ENCODE measurements at places on chromosomes 16 and 17. TPM values are rescaled to one million over a fixed set of nuclear protein-coding genes. Genes with fewer than 3 reads are reported as not detected.
A peak's percentile ranks its signal among the peaks of the same experiment; 100 is the strongest.

DNA sequence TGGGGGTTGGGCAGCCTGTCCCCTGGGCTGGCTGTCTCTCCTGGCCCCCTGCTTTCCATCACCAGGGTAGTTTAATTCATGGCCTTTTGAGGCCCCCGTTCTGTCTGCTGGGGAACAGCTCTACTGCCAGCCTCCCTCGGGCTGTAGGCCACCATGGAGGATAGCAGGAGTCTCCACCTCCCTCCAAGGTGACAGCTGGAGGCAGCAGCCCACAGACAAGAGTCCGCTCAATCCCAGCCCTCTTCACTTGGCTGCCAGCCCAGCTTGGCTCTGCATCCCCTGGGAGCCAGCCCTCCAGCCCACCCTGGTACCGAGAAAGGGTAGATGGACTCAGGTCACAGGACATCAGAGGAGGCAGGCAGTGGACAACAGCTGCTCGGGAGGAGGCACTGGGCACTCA is 194.6 kb upstream of the SDK2 start:
- H3K27me3 ChIP-seq, result peaks cover 61% of the 10 kb centered on the region
- no peaks in the 10 kb centered on the region for H3K36me3 ChIP-seq
- no peak for DNase-seq
- H3K27ac ChIP-seq, result no peak overlapping the region
- H3K4me3 ChIP-seq, result no peak overlapping the region

GRCh38 chr16:769184-769784 is 8.8 kb downstream of the MSLN start:
- no peaks in the 10 kb centered on the region for H3K4me1 ChIP-seq
- H3K36me3 ChIP-seq, result no peaks in the 10 kb centered on the region
- H3K27ac ChIP-seq, result no peak overlapping the region
- no peaks in the 10 kb centered on the region for H3K27me3 ChIP-seq

PHOSPHO1 gene
- total RNA-seq, result not detected

TEX14 gene
- 0.28 TPM for total RNA-seq

DNA sequence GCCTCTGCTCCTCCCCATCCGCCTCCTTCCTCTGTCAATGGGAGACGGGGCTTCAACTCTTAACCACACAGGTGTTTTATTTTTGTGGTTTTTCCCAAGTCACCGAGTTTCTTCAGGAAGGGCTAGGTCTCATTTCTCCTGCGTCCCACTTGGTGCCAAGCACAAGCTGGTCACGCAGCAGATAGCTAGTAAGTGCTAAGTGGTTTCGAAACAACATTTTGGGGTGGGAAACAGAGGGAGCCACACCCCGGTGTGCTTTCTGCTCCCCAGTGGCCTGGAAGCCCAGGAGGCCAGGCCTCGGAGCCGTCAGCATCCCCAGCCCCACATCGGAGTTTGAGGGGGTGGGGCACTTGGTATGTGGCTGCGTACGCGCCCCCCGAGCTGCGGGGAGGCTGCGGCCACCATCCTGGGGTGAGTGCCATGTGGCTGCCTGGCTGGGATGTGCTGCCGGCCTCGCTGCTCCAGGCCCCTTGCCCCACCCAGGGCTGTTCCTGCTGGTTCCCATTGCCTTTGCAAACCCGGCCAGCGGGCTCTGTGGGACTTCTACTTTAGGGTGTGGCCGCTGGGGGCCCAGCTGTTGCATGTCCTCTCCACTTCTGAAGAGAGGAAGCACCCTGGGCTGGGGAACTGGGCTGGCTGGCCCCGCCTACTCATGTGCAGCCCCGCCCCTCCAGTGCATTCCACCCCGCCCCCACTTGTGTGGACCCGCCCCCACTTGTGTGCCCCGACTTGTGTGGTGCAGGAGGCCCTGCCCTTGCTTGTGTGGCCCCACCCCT is 55.6 kb downstream of the BAIAP2 start:
- no peaks in the 10 kb centered on the region for H3K27me3 ChIP-seq
- DNase-seq, result no peak
- peaks cover 27% of the 10 kb centered on the region for H3K4me1 ChIP-seq
- H3K27ac ChIP-seq, result no peak overlapping the region

- peak overlapping the region; percentile 97 for H3K27ac ChIP-seq
- peaks cover 39% of the 10 kb centered on the region for H3K4me1 ChIP-seq
- peak; percentile 64 for DNase-seq
- H3K4me3 ChIP-seq, result peak overlapping the region; percentile 21
- H3K27me3 ChIP-seq, result no peaks in the 10 kb centered on the region
- H3K36me3 ChIP-seq, result 0 out of 2 replicates have a peak, but pooled peaks cover 6% of the 10 kb centered on the region
These were observed 849 bp upstream of the SOX15 start for GRCh38 chr17:7590743-7591142.

GRCh38 chr16:23836078-23836403 is 258 bp downstream of the PRKCB start:
- H3K27me3 ChIP-seq, result peaks cover 48% of the 10 kb centered on the region
- no peaks in the 10 kb centered on the region for H3K36me3 ChIP-seq
- H3K27ac ChIP-seq, result no peak overlapping the region
- H3K4me3 ChIP-seq, result no peak overlapping the region

GRCh38 chr17:47636273-47637030 is 13.3 kb upstream of the KPNB1 start:
- H3K4me3 ChIP-seq, result no peak overlapping the region
- H3K4me1 ChIP-seq, result no peaks in the 10 kb centered on the region
- H3K27ac ChIP-seq, result no peak overlapping the region
- no peaks in the 10 kb centered on the region for H3K36me3 ChIP-seq
- DNase-seq, result no peak
- no peaks in the 10 kb centered on the region for H3K27me3 ChIP-seq

DNA sequence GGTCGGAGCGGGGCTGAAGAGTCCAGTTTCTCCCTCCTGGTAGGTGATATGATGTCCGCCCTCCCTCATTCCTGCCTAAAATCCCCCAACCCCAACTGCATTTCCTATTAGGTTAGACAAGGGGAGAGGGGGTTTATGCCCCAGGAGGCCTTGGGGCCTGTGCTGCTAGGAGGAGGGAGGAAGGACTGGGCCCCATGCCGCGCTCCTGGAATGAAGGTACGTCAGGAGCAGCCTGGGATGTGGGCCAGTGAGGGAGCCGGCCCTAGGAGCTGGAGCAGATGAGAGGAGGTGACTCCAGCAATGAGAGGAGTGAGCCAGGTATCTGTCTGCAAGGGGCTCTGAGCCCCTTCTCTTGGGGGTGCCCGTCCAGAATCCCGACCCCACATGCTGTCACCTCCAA is 46.9 kb upstream of the CDC42EP4 start:
- H3K4me3 ChIP-seq, result no peak overlapping the region
- H3K36me3 ChIP-seq, result no peaks in the 10 kb centered on the region
- DNase-seq, result no peak

GRCh38 chr17:7782240-7782639 is 51.8 kb upstream of the KDM6B start:
- no peaks in the 10 kb centered on the region for H3K4me1 ChIP-seq
- DNase-seq, result no peak
- H3K4me3 ChIP-seq, result no peak overlapping the region
- no peaks in the 10 kb centered on the region for H3K36me3 ChIP-seq
- H3K27ac ChIP-seq, result no peak overlapping the region

DNA sequence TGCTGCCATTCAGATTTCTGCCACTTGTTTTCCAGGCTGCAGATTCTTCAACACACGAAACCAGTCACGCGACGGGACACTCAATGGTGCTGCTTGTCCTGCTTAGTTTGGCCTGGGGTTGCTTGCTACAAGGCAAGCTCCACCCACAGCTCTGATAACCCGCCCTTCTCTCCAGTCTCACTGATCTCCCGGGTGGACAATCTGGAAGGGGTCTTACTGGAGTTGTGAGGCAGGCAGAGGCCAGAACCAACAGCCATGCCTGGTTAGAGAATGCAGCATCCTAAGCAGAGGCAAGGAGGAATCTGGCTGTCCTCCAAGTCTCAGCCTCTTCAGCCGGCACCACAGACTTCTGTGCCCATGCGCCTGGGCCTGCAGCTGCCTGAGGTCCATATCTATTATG is 119.1 kb downstream of the KCNJ12 start:
- peaks cover 83% of the 10 kb centered on the region for H3K27me3 ChIP-seq
- DNase-seq, result no peak
- no peaks in the 10 kb centered on the region for H3K36me3 ChIP-seq
- no peak overlapping the region for H3K4me3 ChIP-seq
